ENCODE measurements at places on chromosomes 5 and 9.

DNA sequence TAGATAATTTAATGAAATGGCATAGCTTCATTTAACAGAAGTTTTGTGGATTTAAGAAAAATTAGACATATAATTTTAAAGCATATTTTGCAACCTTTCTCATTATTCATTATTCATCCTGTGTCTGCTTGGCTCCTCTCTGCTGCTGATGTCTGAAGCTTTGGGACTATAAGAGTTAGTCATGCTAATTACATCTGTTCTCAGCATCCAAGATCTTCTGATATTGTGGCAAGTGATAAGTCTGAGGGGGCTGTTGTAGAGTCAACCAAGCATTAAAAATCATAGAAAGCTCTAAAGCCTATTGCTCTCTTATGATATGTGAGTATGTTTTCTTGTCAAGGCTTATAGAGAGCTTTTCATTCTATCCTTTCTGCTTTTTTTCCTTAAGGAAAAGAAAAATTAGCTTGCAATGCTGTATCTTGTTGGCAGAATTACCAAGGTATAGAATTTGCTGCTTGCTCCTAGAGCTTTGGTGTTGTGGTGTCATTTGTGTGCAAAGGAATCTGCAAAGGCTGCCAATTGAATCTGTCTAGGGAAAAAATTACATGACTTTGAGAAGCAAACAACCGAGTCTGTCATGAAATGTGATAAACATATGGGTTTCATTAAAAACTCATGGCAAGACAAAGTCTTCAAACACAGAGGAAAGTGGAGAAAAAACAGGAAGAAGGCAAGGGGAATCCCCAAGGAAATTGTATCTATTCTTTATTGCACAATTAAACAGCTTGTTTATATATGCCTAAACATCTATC, 156.1 kb upstream of the DAB2 start:
- no peak for DNase-seq

DNA sequence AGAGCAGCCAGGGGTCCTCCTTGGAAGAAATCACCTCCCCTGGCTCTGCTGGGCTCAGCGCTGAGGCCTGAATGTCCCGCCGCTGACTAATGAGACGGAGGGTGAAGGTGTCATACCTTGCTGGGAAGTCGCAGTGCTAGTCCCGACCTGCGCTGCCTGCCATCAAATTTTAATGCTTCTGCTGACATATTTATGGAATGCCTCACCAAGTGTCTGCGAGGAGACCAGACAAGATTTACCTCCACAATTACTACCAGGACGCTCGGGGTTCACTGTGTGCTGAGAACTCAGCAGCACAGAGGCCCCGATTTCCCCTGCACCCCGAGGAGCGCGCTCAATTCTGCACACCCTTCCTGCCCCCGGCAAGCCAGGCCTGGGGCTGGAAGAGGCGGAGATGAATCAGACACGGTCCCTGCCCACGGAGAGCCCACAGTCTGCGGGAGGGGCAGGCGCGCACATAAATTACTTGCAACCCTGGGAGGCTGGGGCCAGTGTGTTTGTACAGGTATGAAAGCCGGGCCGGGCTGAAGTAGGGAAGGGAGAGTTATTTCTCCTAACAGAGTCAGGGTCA, 175.2 kb downstream of the PAX5 start:
- DNase-seq, result no peak

DNA sequence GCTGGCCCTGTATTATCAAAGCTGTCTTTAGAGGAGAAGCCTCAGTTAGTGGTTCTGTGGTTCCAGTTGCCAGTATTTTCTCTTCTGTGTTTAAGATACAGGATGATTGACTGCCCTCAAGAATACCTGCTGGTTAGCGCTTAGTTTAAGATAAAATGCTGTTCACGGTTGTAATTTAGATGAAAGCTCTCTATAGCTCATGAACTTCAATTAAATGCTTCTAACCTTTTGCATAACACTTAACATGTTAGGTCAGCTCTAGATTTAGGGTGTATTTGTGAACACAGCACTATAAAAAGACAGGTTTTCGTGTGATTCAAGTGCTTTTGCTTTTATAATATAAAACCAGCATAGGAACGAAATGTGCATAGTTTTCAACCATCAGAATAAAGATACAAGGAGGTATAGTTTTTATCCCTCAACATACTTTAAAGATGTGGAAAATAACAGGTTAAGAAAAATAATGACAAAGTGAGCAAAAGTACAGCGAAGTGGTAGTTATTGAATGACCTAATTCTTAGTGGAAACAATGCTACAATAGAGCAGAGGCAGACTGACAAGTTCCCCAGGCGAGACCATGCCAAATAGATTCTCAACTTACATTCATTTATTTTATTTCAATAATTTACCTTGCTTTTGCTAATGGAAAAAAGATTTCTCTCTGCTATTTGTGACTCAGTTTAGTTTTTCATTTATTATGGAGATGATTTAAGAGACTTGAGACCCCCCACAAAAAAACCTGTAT, 602.6 kb upstream of the DMAC1 start:
- no peak for DNase-seq

GRCh38 chr5:14277385-14278320, 134.5 kb downstream of the TRIO start:
- DNase-seq, result no peak

GRCh38 chr5:93078082-93079038, 502.7 kb downstream of the NR2F1-AS1 start:
- no peak for DNase-seq

All from activated CD4-positive, CD25-positive, alpha-beta regulatory T cell (primary cell).